ENCODE measurements at places on chromosomes 5 and 9.

DNA sequence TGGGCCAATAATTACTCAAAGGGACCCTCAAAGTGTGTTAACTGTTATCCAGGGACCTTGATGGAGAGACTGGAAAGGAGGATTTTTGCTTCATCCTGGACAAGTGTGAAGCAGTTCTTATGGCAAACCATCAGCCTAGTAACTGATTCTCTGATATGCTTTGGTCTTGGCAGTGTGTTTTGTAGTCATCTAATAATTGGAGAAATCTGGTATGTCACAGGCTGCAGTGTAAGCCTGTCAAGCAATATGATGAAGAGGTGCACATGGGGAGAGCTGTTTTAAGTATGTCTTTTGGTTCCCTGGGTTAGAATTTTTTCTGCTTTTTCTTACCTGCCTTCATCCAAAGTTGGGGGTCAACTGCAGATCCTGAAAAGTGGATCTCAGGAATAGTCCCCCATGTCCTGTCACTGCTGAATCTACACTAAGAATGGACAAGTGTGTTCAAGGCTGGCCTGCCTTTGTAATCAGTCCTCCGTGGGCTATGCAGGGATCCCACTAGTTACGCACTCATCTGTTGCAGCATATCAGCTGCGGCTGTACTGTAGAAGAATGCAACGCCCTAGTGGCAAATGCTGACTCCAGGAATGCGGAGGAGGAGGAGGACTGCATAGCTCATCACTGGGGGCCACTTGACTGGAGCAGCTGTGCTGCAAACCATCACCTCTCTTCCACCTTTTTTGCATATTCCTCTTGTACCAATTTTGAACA is 1.9 kb downstream of the SPTAN1 start:
- DNase-seq, result no peak

DNA sequence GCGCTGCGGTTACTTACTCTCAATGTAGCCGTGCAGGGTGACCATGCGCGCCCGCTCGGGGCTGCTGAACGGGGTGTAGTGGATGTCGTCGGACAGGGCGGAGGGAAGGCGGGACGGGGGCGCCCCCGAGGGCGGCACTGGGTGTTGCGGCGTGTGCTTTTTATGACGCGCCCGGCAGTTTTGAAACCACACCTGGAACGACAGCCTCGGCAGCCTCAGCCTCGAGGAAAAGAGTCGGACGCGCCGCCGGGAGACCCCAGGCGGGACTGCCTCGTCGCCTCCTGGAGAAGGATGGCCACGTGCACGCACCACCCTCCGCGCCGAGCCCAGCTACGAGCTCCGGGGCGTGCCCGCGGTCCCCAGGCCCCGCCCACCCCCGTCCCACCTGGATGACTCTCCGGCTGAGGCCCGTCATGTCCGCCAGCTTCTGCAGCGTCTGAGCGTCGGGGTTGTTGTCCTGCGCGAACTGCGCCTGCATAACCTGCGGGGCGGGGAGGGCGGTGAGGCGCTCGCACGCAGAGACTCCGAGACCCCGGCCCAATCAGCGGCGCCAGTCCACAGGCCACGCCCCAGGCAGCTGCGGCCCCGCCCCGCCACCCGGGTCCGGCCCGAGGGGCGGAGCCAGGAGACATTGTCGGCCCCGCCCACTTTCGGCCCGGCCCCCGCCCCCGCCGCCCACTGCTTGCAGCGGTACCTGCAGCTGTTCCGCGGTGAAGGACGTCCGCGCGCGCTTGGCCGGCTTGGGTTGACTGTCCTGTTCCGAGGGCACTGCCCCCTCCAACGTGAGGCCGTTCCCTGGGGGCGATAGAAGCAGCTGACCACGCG is 15.0 kb downstream of the LHX6 start:
- DNase-seq, result peak; percentile 97

DNA sequence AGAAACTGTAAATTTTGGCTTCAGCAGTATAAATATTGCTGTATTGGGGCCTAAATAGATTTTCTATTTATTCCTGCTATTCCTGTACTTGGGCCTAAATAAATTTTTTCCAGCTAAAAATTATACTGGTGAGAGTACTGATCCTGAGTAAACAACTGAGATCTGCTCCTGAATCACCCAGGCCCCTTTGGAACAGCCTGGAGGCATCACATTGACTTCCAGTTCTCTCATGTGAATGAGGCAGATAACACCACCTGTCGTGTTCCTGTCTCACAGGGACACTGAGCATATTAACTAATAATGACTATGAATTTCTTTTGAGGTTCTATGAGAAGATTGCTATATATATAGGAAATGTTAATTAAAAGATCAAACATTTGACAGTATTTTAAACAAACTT is 119.5 kb upstream of the PLCXD3 start:
- DNase-seq, result no peak

GRCh38 chr5:141898448-141899049 is 20.3 kb upstream of the PCDH1 start:
- no peak for DNase-seq

DNA sequence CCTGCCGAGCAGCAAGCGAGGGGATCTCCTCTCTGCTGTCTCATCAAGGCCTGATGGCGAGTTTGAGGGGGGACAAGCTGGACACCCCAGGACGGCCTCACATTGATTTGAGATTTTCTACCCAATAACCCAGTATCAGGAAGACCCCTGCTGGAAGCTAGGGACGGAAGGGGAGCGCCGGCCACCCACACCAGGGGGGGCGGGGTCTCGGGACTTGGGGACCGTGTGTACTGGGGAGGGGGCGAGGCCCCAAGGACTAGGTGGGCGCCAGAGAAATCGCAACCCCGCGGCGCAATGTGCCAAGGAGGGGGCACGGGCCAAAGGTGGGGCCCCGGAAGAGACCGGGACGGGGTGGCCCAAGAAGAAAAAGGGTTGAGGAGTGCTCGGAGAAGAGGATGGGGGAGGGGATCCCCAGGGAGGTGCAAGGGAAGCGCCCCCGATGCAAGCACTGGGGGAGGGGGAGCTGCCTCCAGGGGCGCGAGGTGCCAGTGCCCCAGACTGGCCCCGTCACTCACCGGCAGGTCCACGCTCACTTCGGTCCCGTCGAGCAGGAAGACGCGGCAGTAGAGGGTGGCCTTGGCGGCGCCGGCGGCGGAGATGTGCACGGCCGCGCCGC is 1.1 kb downstream of the EPB41L4B start:
- DNase-seq, result no peak

- no peak for DNase-seq
Observed at GRCh38 chr5:139644646-139645429, 3.3 kb upstream of the CXXC5 start.

- DNase-seq, result no peak
Observed at GRCh38 chr5:111779922-111780292, 22.9 kb upstream of the NREP start.

DNA sequence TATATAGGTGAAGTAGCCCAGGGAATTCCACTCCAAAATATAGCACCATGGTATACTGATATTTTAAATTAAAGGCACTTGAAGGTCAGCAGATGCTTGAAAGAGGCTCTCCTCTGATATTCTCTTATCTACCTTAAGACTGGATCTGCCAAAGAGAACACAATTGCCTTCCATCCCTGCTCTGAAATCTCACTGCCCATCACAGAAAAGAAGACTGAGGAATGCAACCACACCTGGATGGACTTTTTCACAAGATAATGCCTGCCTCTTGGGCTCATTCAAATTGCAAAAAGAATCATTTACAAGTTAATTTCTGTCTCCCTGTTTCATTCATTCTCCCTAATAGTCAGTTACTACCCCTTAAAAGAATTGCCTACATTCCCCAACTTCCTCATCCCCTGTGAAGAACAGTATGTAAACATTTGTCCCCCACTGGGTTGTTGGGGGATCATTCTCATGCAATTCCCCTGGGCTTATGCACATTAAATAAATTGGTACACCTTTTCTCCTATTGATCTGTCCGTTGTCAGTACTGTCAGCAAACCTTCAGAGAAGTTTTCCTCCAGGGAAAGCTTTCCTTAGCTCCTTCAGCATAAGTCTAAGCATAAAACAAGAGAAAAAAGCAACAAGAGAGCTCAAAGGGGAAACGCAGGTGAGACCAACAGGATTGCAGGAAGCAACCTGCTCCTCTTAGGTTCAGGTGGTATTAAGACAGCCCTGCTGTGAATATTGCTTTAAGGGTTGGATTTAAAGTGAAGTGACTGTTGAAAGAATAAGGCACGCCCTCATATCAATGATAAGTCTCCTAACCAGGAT is 171.4 kb upstream of the SLC30A5 start:
- peak; percentile 41 for DNase-seq

GRCh38 chr5:57684299-57684702 is 201.7 kb upstream of the ACTBL2 start:
- no peak for DNase-seq
